CD4-positive, alpha-beta T cell treated with Interleukin-2 at 100 ng/mL for 4 hours (primary cell): ENCODE measurements at places on chromosomes 13 and 19.

GRCh38 chr19:3601021-3601420, 5.7 kb downstream of the TBXA2R start:
- DNase-seq: no peak

DNA sequence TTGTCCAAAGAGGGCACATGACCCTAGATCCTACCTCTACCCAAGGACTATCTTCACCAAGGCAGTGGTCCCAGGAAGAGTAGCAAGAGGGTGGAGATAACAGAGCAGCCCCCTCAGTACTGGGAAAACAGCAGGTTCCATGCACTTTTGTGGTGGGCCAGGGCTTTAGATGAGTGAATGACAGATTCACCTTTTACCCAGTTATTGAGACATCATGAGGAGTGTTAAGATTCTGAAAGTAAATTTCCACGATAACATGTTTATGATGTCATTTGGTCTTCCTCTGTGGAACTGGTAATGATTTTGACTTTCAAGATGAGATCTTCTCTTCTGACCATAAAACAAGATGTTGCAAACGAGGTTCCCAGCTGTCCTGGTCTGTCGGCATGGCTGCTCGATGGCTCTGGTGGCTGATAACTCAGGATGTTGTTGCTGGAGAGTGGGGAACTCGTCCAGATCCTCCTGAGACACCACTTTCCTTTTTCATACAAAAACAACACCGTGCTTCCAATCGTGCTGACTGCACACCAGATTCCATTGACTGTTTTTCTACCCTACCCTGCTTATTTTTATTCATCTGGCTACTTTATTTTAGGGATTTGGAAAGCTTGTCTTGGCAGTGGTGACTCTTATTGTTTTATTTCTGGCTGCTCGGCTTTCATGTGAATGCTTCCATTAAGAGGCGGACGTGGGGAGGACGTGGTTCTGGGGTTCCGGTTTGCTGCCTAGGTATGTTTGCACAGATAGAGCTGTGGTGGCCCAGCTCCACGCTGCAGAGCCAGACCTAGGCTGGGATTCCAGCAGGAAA, 88.5 kb downstream of the LRCH1 start:
- no peak for DNase-seq

DNA sequence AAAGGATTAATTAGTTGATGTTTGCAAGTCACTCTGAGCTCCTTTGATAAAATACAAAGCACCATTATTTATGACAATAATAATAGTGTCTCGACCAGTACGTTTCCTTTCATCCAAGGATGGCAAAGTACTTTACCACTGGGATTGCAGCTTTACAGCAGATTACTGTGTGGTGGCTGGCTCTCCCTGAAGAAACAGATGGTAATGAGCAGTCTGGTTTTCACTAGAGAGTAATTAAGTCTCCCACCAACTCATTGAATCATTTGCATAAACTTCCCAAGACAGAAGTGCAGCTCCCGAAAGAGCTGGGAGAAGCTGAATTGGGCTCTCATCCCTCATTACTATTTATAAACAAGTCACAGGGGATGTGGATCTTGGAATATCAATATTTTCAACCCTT, 48.7 kb downstream of the KLF5 start:
- no peak for DNase-seq

- no peak for DNase-seq
These were observed 1.4 kb upstream of the C2CD4C start for GRCh38 chr19:410243-410781.

GRCh38 chr13:73054712-73055111, 4.1 kb upstream of the KLF5 start:
- no peak for DNase-seq

DNA sequence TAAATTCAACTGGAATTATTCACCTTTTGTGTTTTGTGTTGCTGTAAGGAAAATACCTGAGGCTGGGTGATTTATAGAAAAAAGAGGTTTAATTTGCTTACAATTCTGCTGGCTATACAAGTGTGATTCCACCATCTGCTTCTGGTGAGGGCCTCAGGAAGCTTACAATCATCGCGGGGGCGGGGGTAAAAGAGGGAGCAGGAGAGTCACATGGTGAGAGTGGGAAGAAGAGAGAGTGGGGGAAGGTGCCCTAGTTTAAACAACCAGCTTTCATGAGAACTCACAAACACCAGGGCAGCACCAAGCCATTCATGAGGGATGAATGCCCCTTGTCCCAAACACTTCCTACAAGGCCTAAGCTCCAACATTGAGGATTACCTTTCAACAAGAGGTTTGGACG, 760.7 kb upstream of the PCDH9 start:
- no peak for DNase-seq

- DNase-seq: no peak
These were observed 199.4 kb downstream of the USP12 start for GRCh38 chr13:26971990-26972887.

- DNase-seq: no peak
These were observed 3.3 kb upstream of the PSMD8 start for GRCh38 chr19:38371081-38371480.

DNA sequence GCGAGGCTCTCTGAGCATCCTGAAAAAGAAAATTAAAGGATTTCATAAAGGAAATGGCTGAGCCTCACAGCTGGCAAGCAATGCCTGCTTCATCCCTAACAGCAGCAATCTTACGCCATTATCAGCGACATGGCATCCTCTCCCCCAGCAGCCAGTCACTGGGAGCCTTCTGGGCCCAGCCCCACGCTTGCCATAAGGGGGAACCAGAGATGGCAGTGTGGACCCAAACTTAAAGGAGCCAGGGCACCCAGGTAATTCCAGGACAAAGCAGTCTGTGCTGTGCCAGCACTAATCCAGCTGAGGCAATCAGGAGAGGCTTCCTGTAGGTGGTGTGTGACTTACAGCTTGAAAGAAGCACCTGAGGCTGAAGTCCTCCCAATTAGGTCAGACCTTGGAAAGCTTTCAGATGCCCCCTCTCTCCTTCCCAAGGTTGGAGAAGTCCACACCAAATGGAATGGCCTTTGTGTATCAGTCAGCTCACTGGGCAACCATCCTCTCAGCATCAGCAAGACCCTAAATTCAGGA, 10.3 kb downstream of the VSTM2B start:
- DNase-seq: no peak

- DNase-seq: no peak
These were observed 260.4 kb upstream of the MAB21L1 start for GRCh38 chr13:35736876-35737275.

GRCh38 chr19:42762789-42763188, 2.7 kb downstream of the PSG8 start:
- no peak for DNase-seq

DNA sequence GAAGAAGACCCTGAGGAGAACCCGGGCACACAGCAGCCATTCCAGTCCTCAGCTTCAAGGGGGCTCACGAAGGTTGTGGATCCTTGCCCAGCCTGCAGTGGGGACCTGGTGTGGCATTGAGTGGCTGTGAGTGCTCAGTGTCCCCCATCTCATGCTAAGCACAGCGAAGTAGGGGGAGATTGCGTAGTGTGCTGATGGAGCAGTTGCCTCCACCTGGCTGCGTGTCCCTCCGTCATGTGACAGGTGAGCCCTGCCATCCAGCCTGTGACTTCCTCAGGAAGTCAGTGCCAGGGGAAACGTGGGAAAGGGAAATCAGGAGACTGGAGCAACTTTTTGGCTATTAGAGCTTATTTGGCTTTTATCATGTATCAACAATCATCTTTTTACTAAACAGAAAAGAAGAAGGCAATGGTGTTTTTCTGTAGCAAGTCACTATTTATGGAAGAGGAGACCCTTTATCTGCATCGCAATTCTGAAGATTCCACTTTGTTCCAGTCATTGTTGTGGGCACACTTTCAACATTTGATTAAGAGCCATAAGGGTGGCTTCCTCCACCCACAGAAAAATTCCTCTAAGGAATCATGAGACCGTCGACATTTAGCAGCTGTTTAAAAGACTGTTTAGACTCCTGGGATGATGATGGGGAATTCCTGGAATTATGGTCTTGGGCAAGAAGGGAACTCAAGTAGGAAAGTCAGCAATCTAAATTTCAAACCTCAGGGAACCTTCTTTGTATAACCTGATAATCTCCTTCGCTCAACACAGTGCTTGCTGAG, 126.8 kb upstream of the SPATA13 start:
- no peak for DNase-seq

GRCh38 chr19:6707011-6707657, 13.3 kb downstream of the C3 start:
- no peak for DNase-seq

- DNase-seq: no peak
These were observed 25.1 kb downstream of the C19orf47 start for GRCh38 chr19:40322951-40323615.

DNA sequence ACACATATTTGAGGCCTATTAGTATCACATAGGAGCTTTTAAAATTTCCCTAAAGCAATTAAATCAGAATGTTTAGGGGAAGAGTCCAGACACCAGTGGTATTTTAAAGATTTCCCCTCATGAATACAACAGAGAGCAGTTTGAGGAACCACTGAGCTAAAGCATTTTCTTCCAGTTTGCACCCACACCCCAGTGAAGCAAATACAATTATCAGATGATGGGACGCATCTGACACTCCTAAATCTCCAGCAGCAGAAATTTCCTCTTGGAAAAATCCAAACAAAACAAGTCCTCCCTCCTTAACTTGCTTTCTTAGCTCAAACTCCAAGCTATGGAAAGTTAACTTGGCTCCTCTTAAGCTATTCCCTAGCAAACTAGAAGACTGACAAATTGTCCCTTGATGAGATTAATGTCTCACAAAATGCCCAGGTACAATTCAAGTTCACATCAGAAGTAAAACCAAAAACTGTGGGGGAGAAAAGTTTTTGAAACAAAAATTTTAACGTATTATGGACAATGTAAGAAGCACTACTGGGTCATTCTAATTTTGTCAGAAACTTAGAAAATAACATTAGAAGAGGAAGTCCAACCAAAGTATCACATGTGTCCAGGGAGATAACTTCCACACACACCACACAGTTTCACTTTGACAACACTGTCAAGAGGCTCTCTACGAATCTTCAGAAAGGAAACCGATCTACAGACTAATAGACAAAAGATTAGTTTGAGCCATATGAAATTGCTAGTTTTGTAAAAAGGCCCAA, 74.1 kb downstream of the ABCC4 start:
- DNase-seq: no peak

DNA sequence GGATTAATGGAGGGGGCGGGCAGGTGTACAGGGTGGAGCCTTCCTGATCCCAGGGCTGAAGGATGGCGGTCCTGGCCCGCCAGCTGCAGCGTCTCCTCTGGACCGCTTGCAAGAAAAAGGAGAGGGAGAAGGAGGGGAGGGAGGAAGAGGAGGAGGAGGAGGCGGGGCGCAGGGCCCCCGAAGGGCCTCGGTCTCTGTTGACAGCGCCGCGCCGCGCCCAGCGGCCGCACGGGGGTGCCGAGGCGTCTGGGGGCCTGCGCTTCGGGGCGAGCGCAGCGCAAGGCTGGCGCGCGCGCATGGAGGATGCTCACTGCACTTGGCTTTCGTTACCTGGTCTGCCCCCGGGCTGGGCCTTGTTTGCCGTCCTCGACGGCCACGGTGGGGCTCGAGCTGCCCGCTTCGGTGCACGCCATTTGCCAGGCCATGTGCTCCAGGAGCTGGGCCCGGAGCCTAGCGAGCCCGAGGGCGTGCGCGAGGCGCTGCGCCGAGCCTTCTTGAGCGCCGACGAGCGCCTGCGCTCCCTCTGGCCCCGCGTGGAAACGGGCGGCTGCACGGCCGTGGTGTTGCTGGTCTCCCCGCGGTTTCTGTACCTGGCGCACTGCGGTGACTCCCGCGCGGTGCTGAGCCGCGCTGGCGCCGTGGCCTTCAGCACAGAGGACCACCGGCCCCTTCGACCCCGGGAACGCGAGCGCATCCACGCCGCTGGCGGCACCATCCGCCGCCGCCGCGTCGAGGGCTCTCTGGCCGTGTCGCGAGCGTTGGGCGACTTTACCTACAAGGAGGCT, at the start of gene PPM1N:
Gene PPM1N (plus strand): TSS at position 33 of the 785 bp plus-strand sequence. CDS start 30 bp downstream, at position 63.
- peak; percentile 65 for DNase-seq

DNA sequence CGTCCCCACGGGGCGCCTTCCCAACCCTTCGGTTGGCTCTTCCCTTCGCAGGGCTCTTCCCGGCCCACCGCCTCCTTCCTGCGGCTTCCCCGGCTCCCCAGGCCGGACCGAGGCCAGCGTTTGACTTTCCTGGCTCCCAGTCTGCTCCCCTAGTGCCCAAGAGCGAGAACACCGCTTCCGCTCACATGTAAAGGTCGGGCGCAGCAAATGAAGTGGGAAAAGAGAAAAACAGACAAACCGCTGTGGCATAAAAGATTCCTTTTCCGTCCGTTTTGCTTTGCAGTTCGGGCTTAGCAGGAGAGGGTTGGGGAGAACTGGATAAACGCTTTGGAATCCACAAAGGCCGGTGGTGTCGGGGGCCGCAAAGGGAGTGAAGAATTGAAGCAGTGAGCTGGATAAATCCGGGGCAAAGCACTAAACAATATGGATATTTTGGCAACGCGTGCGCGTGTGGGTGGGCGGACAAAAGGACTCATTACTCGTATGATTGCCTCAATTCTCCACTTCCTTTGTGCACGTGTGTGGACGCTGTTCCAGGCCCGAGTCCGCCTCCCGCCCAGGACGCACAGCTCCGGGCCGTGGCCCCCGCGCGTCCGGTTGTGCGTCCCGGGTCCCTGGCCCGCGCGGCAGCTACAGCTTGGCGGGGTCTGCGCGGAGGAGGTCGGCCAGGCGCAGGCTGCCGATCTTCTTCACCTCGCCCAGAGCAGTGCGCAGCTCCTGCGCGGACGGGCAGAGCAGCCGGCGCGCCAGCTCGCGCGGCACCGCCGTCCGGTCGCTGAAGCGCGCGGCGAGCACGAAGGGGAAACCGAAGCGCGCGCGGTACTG, 8.6 kb upstream of the CDX2 start:
- no peak for DNase-seq

DNA sequence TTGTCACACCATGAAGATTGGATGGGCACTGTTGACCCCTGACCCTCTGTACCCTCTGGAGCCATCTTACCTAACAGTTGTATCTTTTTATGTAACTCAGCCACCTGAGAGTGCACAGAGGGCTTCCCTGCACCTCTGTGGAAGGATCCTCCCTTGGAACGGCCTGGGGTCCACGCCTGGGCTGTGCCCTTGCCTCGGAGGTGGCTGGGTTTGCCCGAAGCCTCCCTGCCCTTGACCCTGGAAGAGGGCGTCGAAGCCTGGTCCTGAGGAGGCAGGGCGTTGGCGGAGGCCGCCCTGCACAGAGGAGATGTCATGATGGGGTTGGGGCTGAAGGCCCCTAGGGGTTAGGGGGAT, 241 bp downstream of the ODAD3 start:
- no peak for DNase-seq
